ENCODE measurements at places on chromosomes 2 and 18.

DNA sequence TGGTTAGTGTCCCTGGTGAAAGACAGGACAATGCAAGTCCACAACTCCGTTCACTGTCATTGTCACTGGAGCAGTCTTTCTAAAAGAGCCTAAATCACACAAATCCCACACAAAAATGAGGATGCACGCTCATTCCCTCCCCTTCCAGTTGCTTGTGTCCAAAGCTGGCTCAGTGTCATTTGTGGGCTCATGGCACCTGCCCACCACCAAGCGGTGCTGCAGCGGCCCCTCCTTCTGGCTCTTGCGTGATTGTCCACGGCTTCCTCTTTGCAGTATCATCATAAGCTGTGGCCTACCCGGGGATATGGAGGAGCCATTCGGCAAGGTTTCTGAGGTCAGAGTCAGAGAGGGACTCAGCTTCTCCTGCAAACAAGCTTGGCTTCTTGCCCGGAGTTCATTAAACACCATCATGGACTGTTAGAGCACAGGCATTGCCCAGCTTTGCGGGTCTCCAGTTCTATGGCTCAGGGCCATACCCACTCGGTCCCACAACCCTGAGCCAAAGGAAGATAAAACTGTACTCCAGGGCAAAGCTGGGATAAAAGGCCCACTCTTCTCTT is 179.4 kb upstream of the AGAP1 start:
- no peak for DNase-seq

- DNase-seq, result no peak
Observed at GRCh38 chr18:79784965-79785770, 12.6 kb upstream of the KCNG2 start.

DNA sequence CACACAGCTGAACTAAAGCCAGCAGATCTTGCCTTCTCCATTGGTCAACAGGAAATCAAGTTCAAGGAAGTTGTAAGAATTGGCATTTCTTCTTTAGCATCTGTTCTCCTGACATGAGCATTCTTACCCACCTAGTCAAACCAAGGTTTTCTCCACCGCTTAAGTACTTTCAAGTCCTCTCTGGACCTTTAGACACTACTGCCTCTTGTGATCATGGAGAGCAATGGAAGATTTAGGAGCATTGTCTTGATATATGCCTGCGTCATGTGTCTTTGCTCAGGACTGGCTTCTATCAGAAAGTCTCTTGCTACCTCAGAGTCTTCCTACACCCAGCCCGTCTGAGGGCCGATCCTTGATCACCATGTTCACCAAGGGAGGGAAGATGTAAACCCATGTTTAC is 262.2 kb downstream of the PHLPP1 start:
- no peak for DNase-seq

GRCh38 chr2:98911376-98912154 is 24.5 kb downstream of the CRACDL start:
- DNase-seq, result no peak

GRCh38 chr2:219446101-219446504 is 11.5 kb downstream of the SPEG start:
- DNase-seq, result no peak

- DNase-seq, result no peak
Observed at GRCh38 chr2:9993488-9994165, 42.1 kb downstream of the GRHL1 start.

- no peak for DNase-seq
Observed at GRCh38 chr2:138997856-138998517, 217.8 kb upstream of the NXPH2 start.

DNA sequence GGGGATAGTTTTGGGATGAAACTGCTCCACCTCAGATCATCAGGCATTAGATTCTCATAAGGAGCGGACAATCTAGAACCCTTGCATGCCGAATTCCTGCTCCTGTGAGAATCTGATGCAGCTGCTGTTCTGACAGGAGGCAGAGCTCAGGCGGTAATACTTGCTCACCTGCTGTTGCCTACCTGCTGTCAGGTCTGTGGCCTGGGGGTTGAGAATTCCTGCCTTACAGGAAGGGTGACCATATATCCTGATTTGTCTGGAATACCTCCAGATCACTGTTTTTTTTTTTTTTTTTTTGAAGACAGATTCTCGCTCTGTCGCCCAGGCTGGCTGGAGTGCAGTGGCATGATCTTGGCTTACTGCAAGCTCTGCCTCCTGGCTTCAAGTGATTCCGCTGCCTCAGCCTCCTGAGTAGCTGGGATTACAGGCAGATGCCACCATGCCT is 21.7 kb downstream of the ACSL3 start:
- DNase-seq, result no peak

- DNase-seq, result no peak
Observed at GRCh38 chr18:58727776-58728500, 56.7 kb downstream of the MALT1 start.

DNA sequence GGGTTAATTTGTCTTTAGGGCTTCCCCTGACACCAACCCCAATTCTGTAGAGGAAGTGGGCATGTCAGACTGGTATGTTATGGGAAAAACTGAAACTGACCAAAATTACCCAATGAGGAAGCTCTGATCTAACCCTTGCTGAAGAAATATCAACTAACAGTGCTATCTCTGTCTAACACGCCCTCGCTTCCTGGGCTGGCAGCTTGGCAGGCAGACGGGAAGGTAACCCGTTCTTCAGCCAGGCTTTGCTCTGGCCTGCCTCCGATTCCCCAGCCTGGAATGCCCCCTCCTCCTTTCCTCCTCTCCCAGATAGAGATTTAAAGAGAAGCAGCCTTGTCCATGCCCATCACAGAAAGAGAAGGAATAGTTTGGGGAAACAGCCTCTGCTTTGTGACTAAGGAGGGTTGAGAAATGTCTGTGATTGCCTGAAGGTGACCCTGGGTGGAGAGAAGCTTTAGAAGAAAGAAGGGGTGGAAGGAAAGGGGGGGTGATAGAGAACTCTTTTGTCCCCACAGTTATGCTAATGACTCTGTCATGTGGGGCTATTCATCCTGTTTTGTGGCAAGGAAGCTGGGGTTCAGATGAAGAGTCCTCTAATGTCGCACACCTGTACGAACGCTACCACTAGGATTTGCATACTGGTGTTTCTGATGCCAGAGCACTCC is 15.4 kb downstream of the HK2 start:
- no peak for DNase-seq

- no peak for DNase-seq
Observed at GRCh38 chr2:217652761-217653639, 349.8 kb downstream of the TNS1 start.

DNA sequence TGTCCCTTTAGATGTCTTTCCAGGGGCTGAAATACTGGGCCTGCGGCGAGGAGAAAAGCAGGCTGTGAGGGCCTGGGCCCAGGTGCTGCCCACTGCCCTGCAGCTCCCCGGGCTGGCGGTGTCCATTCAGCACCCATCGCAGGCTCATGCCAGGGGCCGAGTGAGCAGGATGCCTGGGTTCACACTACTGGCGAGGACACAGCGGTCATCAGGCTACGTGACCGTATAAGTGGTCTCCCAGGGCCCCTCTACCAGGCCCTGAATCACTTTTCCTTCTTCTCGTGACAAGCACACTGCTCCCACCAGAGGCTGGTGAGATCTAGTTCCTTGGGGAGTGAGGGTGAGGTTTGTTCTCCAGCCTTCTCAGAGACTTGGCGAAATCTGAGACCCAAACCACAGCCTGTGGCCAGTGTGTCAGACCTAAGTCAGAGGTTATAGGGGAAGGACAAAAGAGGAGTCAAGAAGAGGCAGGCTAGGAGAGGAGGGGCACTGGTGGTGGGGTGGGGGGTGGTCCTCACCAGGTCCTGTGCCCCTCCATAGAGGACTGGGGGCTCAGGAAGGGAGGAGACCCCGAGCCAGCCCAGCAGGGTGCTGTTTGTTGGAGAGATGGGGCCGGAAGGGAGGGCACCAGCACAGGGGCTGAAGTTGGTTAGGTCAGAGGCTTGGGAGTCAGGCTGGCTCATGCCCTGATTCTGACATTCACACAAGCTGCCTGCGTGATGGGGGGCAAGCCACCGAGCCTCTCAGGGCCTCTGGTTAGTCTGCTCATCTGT is 6.6 kb upstream of the SEMA4C start:
- no peak for DNase-seq

DNA sequence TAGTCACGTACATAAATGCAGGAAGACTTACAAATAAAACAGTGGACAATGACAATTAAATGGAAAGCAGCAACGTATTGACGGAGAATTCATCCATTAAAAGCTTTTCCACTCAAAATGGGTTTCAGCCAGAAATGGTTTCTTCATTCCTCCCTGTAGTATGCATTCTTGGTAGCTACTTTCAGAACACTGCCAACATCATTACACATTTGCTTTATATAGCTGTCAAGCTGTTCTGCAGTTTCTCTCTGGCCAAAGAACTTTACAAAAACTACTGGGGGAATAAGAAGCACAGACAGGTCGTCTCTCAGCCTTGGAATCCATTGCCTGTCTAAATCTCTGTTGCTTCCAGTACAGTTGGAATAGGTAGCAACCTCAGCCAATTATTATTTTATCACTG is 84.1 kb upstream of the NCKAP5 start:
- DNase-seq, result no peak

DNA sequence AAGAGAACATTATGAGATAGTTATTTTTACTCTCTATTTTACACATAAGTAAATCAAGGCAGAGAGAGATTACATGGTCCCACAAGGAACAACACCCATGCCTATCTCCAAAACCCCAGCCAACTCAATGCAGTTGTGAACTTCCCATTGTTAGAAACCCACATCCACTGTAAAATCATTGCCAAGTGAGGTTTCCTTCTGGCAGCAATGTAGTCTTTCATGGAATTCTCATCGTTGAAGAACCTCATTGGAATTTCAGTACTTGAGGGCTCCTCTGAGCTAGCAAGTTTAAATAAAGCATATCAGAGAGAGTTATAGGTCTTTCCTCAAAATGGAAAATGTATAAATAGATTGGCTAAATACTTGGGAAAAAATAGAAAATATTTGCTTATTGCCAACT is 105.2 kb downstream of the RAD51AP2 start:
- DNase-seq, result no peak

DNA sequence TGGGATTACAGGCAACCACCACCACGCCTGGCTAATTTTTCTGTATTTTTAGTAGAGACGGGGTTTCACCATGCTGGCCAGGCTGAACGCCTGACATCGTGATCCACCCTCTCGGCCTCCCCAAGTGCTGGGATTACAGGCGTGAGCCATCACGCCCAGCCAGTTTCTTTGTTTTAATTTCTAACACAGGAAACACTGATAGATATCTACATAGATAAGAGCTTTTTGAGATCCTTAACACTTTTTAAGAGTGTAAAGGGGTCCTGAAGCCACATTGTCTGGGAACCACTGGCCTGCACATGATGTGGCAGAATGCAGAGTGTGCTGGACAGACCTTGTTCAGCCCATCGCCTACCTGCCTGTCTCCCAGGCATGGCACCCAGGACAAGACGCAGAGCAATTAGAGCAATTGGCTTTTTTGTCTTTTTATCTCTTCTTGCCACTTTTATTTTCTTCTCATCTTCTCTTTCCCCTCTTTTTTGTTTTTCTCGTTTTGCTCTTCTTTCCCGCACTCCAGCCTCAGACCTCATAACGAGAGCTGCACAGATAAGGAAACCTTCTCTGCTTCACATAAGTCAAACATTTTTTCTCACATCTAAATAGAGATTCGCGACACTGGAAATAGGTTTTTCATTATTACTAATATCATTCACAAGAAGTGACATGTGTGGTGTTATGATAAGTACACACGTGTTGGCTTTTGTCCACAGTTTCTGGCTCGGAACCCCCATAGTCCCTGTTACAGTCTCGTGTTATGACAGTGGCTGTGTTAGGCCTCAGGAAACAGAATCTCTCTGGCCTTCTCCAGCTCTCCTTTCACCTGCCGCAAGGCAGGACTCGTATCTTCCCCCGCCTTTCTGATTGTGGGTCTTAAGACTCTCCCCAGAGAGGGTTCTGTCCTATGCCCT is 25.2 kb upstream of the GPR55 start:
- no peak for DNase-seq

DNA sequence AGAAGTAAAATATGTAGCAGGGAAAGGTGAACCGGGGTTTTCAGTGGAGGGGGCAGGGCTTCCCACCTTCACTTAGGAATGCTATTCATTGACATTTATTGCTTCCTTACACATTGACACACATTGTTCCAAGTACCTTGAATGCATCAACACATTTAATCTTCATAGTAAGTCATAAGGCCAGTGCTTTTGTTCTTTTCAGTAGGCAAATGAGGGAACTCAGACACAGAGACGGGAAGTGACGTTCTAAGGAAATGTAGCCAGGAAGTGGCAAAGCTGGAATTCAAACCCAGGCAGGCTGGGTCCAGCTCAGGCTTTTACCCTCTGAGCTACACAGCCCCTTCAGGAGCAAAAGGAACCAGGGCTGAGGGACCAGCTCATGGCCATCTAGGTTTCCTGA is 20.7 kb downstream of the BMP10 start:
- DNase-seq, result no peak

GRCh38 chr2:118993392-118993752 is 51.4 kb downstream of the MARCO start:
- no peak for DNase-seq

DNA sequence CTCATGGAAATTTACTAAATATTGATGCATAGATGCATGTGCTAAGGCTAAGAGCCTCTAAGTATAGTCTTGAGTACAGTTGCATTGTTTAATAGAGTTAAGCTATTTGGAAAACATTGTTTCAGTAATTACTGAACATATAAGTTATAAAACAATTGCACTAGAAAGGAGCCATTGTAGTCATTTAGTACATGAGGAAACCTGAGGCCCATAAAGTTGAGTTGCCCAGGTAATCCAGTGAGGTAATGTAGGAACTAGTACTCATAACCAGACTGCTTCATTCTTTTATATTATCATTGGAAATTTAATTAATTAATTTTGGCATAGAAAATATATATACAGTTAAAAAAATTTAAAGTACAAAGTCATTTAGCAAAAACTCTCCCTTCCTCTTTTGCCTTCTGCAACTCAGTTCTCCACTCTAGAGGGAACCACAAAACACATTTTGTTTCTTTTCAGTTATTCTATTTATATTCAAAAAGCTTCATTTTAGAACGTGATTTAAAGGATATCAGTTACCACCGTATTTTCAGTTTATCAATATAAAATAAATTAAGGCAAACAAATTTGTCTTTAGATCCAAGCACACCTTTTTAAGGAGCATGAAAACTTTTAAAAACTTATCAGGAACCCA is 27.8 kb upstream of the TBR1 start:
- no peak for DNase-seq

GRCh38 chr2:238777369-238778067 is 70.4 kb upstream of the TWIST2 start:
- no peak for DNase-seq

DNA sequence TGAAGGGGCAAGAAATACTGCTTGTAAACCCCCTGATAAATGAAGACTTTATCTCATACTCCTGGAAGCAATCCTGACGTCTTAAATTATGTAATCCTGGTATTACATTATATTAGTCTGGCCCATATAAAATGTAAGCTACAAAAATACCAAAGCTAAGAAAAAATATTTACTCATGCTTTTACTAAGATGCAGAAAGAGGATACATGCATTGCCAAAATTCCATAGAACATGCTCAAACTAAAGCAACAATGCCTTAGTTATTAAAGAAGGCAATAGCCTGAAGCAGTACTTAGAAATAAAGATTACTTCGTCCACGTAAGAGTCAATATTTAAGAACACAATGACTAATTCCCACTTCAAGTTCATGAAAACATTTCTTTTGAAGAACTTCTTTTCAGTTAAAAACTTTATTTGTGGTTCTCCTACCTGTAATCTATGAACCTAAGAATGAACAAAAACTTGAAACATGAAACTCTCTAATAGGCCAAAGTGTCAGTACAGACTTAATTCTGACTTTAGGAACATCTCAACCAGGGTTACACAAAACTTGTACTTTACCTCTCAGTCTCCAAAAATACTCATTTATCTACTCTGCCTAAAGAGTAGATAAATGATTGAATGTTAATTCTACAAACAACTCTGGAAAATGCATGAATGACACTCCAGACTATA is 117.3 kb downstream of the THADA start:
- DNase-seq, result no peak

Data from cortex of kidney (tissue), 1 donor.